ENCODE measurements at places on chromosomes 7 and 10.

GRCh38 chr10:10317151-10317550, 700.5 kb upstream of the CELF2 start:
- no peak for DNase-seq

DNA sequence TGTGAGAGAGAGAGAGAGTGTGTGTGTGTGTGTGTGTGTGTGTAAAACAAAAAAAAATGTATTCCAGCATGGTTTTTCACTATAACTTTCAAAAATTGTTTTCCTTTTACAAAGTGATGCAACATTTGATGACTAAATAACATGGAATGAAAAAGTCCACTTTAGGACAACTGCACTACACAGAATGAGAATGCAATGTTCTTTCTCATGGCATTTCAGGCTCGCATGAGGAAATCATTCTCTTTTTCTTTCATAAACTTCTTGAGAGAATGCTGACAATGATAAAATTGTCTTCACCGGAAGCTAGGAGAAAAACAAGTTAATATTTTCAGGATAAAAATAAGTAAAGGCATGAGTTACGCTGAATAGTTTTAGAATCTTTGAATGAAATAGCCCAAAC, 53.7 kb downstream of the SLC16A12 start:
- DNase-seq: no peak

DNA sequence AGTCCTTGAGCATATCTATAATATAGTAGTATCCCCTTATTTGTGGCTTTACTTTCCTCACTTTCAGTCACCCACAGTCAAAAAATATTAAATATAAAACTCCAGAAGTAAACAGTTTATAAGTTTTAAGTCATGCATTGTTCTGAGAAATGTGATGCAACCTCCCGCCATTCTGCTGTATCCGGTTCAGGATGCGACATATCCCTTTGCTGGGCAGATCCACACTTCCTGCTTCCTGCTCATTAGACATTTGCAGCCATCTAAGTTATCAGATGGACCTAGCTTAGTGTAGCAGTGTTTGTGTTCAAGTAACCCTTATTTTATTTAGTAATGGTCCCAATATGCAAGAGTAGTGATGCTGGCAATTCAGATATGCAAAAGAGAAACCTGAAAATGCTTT, 38.9 kb upstream of the BMS1 start:
- no peak for DNase-seq

- DNase-seq: no peak
Observed at GRCh38 chr7:96080027-96080426, 241.9 kb downstream of the SLC25A13 start.

- no peak for DNase-seq
Observed at GRCh38 chr10:106618646-106619045, 545.9 kb downstream of the SORCS1 start.

DNA sequence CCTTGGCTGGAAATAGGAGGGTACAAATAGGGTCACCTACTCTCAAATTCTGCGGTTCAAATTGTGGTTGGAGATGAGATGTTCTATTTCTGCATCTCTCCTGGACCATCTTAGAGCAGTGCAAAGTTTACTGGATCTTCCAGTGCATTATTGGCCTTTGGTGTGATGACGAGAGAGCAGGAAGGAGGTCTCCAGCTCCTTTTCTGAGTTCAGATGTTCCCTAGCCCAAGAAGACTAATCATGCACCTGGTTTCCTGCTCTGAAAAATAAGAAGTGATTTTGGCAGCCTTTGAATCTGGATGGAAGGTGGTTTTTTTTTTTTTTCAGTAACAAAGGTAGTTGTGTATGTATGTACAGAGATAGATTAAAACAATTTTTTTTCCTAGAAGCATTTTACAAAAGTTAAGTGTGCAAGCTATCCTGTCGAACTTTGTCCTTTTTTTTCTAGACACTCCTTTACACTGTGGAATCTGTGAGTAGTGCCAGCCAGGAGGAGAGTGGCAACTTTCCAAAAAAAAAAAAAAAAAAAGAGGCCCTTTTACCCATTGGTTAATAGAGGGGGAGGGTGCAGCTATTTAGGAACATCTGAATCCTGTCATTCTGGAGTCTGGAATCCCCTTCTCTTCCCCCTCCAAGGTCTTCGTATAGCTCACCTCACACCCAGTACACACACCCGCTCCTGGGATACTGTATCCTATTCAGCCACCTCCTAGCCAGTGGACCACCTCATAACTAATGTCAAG, 26.3 kb downstream of the PAPSS2 start:
- DNase-seq: no peak

DNA sequence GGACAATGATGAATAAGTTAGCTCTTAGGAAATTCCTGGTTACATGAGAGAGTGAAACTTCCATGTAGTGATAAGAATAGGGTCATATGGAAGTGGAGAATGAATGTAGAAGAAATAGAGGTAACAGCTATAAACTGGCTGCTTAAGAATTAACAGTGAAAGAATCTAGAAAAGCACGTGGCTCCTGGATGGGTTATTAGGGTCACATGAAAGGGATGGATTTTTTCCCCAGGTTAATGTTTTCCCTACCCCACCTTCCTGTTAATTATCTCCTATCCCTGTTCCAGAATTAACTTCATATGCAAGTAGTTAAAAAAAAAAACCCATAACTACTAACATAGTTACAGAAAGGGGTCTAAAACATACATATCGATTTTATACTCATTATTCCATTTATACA, 58.0 kb downstream of the ANKIB1 start:
- DNase-seq: no peak

DNA sequence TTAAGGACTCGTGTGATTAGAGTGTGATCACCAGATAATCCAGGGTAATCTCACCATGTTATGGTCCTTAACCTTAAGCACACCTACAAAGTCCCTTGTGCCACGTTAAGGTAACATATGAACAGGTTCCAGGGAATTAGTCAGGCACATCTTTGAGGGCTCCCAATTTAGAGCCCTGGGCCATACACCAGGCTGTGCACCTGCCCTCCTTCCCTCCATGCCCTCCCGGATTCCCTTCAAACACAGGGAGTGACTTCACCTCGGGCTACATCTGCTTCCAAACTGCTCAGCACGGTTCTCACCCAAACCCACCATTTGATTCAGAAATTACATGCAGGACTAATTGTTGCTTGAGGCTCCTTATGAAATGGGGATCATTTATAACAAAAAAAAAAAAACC, 93.9 kb upstream of the HABP2 start:
- DNase-seq: no peak

GRCh38 chr7:132061937-132062336, 505.5 kb upstream of the PODXL start:
- no peak for DNase-seq

GRCh38 chr10:73746721-73747120, 2.5 kb downstream of the SEC24C start:
- no peak for DNase-seq

- no peak for DNase-seq
Observed at GRCh38 chr10:12960941-12961340, 40.6 kb downstream of the CCDC3 start.

GRCh38 chr10:70804421-70804808, 11.3 kb upstream of the SGPL1 start:
- DNase-seq: no peak

GRCh38 chr7:155444746-155445145, 13.2 kb upstream of the EN2 start:
- no peak for DNase-seq

GRCh38 chr10:124521429-124521871, 59.8 kb downstream of the LHPP start:
- DNase-seq: no peak

- DNase-seq: no peak
Observed at GRCh38 chr7:79317728-79318127, 135.7 kb downstream of the MAGI2 start.

DNA sequence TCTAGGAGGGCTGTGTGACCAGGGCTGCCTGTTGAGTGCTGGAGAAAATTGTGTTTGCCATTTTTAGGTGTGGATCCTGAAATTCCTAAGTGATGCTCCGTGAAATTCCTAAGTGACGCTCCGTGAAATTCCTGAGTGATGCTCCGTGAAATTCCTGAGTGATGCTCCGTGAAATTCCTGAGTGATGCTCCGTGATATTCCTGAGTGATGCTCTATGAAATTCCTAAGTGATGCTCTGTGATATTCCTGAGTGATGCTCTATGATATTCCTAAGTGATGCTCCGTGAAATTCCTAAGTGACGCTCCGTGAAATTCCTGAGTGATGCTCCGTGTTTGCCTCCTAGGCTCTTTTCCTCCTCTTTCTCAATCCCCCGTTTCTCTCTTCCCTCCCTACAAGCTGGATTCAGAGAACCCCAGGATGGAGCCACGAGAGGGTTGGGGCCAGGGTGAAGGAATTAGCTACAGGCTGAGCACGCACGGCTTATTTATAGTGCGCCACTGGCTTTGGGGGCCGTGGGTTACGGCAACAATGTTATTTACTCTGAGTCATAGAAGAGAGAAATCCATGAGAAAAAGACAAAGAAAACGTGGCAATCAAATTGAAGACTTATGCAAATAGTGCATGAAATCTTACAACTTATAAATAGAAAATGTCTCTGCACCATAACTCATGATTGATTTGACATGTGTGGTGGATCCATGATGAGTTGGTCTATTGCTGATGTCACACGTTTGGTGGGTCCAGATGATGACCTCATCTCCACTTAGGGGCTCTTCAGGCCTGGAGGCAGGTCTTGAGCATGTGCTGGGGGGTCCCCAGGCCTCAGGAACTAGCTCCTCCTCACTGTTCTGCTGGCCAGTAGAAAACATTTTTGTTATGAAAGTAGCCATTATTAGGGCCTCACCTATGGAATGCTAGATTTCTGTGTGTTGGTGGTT, 224.6 kb downstream of the WDR37 start:
- no peak for DNase-seq

- DNase-seq: no peak
Observed at GRCh38 chr10:128416231-128416630, 290.0 kb upstream of the MKI67 start.

DNA sequence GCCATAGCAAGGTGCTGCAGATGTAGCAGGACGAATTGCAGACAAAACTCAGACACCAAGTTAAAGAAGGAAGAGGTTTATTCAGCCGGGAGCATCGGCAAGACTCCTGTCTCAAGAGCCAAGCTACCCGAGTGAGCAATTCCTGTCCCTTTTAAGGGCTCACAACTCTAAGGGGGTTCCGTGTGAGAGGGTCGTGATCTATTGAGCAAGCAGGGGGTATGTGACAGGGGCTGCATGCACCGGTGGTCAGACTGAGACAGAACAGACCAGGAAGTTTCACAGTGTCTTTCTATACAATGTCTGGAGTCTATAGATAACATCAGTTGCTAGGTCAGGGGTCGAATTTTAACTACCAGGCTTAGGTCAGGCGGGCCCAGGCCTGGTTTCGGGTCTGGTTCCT, 222.0 kb upstream of the C7orf33 start:
- DNase-seq: no peak

DNA sequence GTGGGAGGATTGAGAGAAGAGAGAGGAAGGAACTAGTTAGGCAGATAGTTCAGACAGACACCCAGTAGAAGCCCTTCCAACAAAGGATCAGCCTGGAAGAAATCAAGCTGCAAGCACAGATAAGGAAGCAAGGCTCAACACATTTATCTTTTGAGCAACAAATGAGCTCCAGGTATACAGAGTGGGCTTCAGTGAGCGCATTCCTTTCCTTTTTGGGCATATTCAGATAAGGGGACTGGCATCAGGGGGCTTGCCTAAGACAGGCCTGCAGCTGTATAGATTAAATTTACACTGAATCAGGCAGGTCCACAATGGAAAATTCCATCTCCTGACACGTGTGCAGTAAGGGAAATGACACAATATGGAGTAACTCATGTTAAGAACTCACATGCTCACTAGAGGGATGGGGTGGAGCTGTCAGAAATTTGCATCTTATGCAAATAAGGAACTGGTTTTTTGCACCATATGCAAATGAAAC, 147.2 kb downstream of the AKR1D1 start:
- no peak for DNase-seq

GRCh38 chr7:105920766-105921165, 42.3 kb upstream of the CDHR3 start:
- DNase-seq: no peak

DNA sequence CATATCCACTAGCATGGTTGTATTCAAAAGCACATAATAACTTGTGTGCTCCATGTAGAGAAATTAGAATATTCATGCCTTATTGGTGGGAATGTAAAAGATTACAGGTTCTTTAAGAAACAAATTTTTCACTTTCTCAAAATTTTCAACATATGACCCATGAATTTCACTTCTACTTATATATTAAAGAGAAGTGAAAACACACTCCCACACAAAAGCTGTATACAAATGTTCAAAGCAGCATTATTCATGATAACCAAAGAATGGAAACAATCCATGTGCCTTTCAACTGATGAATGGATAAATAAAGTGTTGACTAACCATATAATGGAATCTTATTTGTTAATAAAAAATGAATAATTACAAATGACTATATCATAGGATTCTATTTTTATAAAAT, 694.5 kb upstream of the PCDH15 start:
- DNase-seq: no peak

- no peak for DNase-seq
Observed at GRCh38 chr7:53672681-53673080, 637.2 kb downstream of the POM121L12 start.

- DNase-seq: no peak
Observed at GRCh38 chr7:75885036-75885435, 6.2 kb downstream of the RHBDD2 start.

GRCh38 chr7:4633012-4633411, 49.1 kb upstream of the FOXK1 start:
- DNase-seq: no peak

DNA sequence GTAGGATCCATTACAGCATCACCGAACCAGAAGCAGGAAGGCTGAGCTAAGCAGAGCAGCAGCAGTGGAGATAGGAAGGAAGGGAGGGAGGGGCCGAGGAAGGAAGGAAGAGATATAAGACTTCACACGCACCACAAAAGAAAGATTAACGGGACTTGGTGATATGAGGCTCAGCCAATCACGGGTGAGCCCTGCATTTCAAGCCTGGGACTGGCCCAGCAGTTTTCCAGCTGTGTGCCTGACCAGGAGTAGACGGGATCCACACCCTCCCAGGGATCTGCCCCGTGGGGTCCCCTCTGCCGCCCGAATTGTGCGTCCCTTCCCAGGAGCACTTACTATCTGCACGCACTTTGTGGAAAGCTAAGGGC, 16.2 kb downstream of the ATG9B start:
- no peak for DNase-seq

GRCh38 chr10:129522041-129522585, 55.1 kb downstream of the MGMT start:
- DNase-seq: no peak

GRCh38 chr7:130598056-130598455, 70.5 kb downstream of the COPG2 start:
- DNase-seq: no peak

- no peak for DNase-seq
Observed at GRCh38 chr10:48494073-48494472, 110.8 kb downstream of the ARHGAP22 start.

DNA sequence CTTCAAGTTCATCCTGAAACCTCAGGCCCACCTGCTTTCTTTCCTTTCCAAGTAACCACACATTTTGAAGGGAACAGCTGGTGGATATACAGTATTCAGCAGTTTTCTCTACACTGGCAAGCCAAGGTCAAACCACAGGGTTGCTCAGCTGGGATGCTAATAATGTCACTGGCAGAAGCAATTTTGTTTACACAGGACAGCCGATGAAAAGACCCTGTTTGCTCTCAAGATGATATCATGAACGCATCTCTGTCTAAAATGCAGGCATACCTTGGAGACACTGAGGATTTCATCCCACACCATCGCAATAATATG, 186.2 kb downstream of the USP6NL start:
- DNase-seq: no peak

- no peak for DNase-seq
Observed at GRCh38 chr10:99765672-99766301, 16.7 kb upstream of the ABCC2 start.
